ENCODE measurements at places on chromosomes 2 and 18.

DNA sequence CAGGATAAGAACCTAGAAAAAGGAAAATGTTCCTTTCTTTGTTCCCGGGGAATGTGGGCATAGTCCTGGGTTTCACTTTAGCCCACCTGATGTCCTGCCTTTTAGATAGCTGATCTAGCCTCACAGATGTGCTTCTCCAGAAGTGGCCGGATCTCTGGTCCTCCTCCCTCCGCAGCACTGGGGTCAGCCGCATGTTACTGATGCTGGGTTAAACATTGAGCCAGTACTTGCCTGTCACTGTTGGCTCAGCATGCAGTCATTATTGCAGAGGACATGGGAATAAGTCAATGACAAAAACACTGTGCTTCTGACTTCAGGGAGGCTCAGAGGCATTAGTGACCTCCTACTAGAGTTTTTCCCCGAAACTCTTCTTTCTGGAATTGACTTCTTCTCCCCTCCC is 27.6 kb downstream of the NCK2 start:
- no peak for DNase-seq

DNA sequence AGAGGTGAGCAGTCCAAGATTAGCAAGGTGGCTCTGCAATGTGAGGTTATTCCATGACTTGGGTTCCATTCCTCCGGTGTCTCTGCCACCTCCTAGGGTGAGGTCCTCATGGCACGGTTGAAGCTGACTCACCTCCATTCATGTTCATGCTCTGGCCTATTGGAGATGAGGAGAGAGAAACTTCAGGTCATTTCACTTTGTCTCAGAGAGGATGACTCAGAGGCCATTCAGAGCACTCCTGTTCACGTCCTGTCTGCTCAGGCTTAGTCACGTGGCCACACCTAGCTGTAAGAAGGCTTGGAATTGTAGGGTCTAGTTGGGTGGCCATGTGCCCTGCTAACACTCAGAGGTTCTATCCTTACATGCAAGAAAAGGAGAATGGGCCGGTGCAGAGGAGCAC is 67.5 kb upstream of the MBOAT2 start:
- peak; percentile 85 for DNase-seq

GRCh38 chr2:69628325-69629021 is 15.1 kb downstream of the AAK1 start:
- DNase-seq, result no peak

GRCh38 chr2:207567671-207568070 is 37.9 kb downstream of the CREB1 start:
- DNase-seq, result no peak

DNA sequence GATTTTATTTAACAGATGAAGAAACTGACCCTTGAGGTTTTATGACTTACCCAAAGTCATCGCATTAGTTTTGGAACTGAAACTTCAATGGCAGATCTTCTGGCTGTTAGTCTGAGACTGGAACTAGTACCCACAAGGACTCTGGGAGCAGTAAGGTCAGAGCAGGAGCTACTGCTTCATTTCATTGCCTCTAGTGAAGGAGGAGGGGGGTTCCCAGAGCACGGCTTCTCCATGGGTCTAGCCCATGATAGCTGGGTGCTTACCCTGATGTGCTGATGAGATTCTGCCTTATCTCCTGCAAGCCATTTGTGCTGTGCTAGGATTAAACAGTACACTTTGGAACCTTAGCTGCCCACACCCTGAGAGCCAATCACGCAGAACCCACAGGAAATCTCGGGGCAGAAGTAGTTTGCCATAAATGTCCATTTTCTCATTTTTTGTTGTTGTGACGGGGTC is 5.4 kb upstream of the RNASEH1 start:
- no peak for DNase-seq

DNA sequence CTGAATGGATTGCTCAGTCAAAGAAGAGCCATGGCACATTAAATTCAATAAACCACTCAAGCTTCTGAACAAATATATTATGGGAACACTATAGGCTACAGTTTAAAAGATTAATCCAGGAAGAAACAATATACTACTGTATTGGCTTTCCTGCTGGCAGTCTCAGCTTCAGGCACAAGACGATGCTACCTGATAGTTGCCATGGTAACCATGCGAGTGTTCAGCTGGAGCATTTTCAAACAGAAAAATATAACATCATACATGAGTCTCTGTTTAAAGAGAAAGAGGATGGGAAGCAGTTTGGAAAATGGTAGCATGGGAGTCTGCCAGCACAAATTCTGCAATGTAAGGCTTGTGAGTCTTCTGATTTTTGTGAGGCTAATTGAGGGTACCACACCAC is 65.9 kb upstream of the CPO start:
- DNase-seq, result no peak

GRCh38 chr2:136104977-136105376 is 13.0 kb downstream of the CXCR4 start:
- DNase-seq, result no peak

GRCh38 chr2:209610631-209611030 is 161.0 kb upstream of the UNC80 start:
- no peak for DNase-seq

GRCh38 chr2:169693360-169693759 is 845 bp downstream of the CFAP210 start:
- DNase-seq, result no peak

Data from fibroblast of skin of back (primary cell).